Kidney (tissue), 22 donors: ENCODE measurements at places on chromosomes 7 and 10. TPM values are rescaled to one million over a fixed set of nuclear protein-coding genes. Genes with fewer than 3 reads are reported as not detected.

ANKRD61 gene
- polyA plus RNA-seq: not detected

ARHGAP22 gene
- 0.62 TPM for polyA plus RNA-seq

DNAJC9 gene
- 9.2 TPM for polyA plus RNA-seq

GRCh38 chr7:132528695-132529094, 47.6 kb downstream of the PLXNA4 start:
- DNase-seq: no peak

DNA sequence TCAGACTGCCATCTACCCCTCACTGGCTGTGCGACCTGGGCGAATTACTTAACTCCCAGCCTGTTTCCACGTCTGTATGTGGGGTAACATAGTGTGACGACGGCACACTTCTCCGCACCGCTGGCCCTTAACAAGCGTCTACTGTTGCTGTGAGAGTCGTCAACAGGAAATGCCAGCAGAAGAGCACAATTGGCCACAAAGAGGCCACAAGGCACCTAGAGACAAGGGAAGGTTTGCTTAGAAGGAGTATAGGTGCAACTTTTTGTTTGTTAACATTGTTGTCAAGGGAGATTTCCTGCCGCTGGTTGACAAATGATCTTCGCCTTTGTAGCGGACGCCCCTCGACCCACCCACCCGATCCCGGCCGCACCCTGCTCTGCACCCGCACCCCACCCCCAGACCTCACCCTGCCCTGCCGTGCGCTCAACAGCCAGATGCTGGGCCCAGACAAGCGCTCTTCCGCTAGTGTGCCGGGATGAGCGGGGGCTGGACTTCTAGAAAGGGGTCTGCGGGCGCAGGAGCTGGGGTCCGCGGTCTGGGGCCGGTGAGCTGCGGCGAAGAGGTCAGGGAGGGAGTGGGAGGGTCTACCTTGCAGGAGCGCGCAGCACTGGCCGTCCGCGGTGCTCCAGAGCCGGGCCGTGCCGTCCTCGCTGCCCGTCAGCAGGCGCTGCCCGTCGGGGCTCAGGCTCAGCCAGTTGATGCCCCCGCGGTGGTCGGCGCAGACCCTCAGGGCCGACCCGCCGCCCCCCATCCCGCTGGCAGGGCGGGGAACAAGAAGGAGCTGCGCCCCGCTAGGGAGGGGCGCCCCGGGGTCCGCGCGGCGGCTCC, 785 bp downstream of the WDR86 start:
- DNase-seq: peak; percentile 77

DNA sequence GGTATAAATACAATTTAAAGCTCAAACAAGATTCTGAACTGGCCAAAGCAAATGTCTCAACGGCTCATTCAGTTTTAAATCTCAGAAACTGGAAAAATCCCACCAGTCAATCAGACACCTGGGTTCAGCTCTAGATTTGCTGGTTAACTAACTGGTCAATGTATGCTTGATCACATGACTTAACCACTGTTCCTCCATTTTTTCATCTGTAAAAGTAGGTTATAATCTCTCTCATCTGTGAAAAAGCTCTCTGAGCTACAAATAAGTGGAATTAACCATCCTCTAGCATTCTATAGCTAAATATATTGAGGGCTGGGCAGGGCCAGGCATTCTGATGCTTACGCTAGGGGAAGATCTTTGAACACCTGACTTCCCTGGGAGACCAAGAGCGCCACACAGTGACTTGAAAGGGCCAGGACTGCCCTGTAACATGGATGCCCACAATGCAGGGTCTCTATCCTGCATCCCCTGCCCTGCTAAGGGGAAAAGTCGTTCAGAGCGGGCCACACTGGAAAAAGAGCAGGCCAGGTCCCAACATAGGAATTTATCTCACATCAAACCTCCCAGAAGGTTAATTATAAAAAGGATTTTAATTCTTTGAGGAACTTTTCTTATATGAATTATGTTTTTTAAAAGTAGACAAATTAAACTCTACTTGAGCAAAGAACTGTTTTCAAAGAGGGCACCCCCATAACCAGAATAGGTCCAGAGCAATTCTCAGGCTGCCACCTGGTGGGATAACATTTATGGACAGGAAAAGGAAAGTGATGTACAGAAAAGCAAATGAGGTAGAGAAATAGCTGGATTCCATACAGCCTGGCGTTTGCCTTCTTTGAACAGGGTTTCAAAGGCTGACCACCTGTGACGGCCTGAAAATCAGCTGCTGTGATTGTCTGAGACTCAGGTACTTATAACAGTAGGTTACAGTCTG, 1.8 kb downstream of the RP9 start:
- peak; percentile 79 for DNase-seq

DNA sequence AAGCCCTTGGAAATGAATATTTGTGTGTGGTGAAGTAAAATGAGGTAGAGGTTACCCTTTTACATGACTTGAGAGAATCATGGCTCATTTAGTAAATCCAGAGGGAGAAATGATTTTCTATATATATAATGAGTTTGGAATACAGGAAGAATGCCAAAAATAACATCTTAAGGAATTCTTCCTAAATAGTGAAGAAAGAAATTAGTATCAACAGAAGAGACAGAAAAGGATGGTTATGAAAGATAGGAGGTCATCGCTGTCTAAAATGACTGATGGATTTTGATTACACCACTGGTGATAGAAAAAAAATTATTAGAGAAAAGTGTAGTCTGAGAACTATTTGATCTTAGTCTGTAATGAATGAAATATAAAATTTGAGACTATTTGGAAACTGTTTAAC, 283.0 kb downstream of the ADK start:
- no peak for DNase-seq

- peak; percentile 77 for DNase-seq
Measured at GRCh38 chr10:50622706-50623662, 772 bp downstream of the SGMS1 start.

GRCh38 chr10:75431180-75432111, at the start of gene LRMDA:
TSS of gene LRMDA (plus strand) at chr10:75431624.
- DNase-seq: peak; percentile 70

GRCh38 chr7:80916770-80917741, 1.8 kb downstream of the SEMA3C start:
- no peak for DNase-seq

DNA sequence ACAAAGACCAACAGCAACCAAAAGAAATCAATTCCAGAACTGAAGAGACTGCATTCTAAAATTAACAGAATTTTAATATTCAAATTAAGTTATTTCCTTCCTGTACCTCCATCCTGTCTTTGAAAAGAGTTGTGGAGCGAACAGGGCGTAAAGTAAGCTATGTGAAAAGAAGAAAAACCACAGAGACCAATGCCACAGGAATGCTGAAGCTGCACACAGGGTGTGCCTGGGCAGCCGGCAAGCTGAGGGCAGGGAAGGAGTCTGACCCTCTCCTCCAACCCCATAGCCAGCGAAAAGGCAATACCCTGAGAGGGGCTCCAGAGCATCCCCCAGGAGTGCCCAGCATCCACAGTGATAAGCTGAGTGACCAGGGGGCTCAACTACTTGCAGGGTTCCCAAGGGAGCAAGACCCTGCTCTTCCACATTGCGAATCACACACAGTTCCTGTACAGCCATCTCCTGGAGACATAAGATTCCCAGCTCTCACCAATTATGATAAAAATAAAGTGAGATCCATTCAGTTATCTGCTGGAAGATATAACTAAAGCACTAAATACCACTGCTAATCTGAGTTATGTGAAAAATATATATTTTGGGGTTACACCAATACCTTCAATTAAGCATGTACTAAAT, 93.8 kb downstream of the PARD3 start:
- DNase-seq: no peak

GRCh38 chr7:34198231-34198641, 292.9 kb downstream of the BMPER start:
- DNase-seq: no peak
